ENCODE measurements at places on chromosomes 1 and 21.

DNA sequence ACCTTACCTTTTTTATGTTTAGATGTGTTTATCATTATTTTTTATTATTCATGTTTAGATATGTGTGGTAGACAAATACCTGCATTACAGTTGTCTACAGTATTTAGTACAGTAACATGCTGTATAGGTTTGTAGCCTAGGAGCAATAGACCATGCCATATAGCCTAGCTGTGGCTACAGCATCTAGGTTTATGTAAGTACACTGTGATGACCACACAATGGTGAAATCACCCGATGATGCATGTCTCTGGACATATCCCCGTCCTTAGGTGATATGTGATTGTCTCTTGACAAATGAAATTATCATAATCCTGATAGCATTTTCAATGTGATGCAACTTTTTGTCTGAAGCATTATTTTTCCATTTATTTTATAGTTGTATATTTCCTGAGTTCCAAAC is 121.2 kb downstream of the DISP1 start:
- no peak for DNase-seq

- DNase-seq, result no peak
These were observed 31.1 kb downstream of the PADI6 start for GRCh38 chr1:17403081-17403480.

GRCh38 chr1:206808615-206809014 is 36.3 kb upstream of the IL10 start:
- DNase-seq, result no peak

GRCh38 chr1:61955261-61955660 is 213.0 kb downstream of the PATJ start:
- no peak for DNase-seq

GRCh38 chr1:71522721-71523120 is 441.9 kb upstream of the ZRANB2 start:
- DNase-seq, result no peak

GRCh38 chr1:240194120-240194519 is 102.4 kb downstream of the FMN2 start:
- peak; percentile 50 for DNase-seq

DNA sequence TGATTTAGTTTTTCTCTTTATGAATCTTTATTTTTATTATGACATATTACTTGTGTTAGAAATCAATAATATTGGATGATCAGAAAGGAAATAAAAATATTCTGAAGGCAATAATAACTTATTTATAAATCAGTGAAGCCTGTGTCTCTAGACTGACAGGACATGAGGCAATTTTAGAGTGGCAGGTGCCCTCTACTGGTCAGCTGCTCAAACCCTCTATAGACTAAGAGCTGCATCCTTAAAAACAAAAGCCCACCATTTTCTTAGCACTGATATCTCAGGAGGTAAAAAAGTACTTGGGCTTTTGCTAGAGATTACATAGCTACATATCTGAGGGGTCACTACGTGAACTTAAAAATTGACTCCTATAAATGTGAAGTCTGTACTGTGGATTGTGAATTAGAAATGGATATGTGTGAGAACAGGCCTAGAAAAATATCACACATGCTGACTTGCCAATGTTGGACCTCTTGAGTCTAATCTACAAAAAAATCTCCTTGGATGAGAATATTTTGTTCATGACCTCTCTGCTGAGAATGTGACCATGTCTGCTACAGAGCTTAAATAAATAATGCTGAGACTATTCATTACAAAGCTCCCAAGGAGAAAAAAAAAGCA is 597.9 kb upstream of the ADAMTS5 start:
- DNase-seq, result no peak

GRCh38 chr1:228488125-228488817 is 1.1 kb downstream of the RNF187 start:
- DNase-seq, result no peak

DNA sequence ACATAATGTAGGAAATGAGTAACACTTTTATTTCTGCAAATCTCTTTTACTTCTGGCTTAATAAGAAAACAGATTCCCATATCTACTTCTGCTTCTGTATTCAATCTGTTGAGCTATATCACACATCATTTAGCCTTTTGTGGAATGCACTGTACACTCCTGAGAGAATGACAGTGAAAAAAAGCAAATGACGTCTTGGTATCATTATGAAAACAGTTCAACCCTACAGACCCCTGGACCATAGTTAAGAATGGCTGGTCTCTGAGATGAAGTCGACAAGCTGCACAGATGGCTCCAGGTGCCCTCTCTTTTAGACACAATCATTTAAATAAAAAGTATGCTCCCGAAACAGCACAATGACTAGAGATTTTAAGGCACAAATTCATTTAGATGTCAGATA is 247.0 kb downstream of the RERE start:
- no peak for DNase-seq

DNA sequence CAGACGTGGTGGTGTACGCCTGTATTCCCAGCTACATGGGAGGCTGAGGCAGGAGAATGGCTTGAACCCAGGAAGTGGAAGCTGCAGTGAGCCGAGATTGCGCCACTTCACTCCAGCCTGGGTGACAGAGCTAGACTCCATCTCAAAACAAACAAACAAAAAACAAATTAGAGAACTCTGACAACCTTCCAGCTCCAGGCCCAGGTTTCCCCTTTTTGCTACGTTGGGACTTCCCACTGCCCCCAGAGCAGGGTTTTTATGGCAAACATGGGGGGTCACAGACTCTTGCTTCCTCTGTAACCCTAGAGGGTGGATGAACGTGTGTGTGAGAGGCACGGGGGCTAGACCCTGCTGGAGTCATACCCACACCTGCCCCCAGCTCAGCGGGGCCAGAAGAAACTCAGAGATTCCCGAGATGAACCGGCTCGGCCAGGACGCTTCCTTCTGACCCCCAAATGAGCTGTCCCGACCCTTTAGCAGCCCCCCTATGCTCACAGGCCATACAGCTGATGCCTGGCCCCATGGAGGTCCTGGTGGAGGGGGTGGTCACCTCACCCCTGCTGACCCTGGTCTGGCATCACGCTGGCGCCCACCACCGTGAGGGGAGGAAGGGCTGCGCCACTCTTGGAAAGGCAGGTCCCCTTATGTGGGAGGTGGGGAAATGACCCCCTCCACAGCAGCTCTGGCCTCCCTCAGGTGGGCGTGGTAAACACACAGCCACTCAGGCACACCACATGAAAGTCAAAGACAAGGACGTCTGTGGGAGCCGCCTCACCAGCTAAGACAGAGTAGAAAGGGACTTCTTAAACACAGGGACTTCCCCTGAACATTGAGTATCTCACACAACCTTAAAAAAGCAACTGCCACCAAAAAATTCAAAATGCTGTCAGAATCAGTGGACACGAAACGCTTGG is 7.1 kb downstream of the GPR157 start:
- no peak for DNase-seq

- no peak for DNase-seq
These were observed 89.7 kb upstream of the RUNX1 start for GRCh38 chr21:35138665-35139381.

GRCh38 chr21:14991957-14992356 is 72.8 kb downstream of the NRIP1 start:
- DNase-seq, result no peak

DNA sequence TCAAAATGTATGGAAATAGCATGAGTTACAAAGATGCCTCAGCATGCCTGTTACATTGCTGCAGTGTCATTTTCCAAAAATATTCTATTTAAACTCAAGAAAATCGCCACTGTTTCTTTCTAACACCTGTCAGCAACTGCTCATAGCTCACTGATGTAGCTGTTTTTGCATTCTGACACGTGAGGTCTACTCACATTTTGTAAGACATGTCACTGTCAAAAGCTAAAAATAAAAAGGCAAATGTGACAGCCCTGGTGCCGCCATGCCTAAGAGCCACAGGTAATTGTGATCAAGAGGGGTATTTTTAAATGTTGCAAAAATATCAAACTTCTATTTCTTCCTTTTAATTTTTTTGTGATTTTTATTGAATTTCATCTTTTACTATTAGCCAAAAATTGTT is 556.2 kb upstream of the TMPRSS15 start:
- no peak for DNase-seq

- DNase-seq, result no peak
These were observed 153.4 kb upstream of the CAMK1G start for GRCh38 chr1:209430107-209430506.

GRCh38 chr1:10059342-10059718 is 26.6 kb downstream of the UBE4B start:
- no peak for DNase-seq

GRCh38 chr1:75174031-75174760 is 40.0 kb downstream of the LHX8 start:
- no peak for DNase-seq

- DNase-seq, result no peak
These were observed 64.6 kb upstream of the TARBP1 start for GRCh38 chr1:234543442-234544086.

DNA sequence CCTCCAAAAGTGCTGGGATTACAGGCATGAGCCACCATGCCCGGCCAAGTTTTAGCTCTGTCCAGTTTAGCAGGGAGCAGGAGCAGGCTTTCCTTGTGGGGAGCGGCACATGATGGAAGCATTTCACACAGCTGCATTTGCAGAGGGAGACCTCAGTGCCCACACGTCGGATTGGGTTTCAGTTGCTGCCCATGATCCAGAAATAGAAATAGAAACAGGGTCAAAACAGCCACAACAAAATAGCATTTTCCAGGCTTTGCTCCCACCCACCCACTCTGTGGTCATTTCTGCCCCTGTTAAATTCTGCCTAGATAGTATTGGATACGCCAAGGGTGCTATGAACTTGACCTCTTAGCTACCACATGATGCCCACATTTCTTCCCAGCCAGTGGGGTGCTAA is 128.4 kb downstream of the CNIH3 start:
- no peak for DNase-seq

DNA sequence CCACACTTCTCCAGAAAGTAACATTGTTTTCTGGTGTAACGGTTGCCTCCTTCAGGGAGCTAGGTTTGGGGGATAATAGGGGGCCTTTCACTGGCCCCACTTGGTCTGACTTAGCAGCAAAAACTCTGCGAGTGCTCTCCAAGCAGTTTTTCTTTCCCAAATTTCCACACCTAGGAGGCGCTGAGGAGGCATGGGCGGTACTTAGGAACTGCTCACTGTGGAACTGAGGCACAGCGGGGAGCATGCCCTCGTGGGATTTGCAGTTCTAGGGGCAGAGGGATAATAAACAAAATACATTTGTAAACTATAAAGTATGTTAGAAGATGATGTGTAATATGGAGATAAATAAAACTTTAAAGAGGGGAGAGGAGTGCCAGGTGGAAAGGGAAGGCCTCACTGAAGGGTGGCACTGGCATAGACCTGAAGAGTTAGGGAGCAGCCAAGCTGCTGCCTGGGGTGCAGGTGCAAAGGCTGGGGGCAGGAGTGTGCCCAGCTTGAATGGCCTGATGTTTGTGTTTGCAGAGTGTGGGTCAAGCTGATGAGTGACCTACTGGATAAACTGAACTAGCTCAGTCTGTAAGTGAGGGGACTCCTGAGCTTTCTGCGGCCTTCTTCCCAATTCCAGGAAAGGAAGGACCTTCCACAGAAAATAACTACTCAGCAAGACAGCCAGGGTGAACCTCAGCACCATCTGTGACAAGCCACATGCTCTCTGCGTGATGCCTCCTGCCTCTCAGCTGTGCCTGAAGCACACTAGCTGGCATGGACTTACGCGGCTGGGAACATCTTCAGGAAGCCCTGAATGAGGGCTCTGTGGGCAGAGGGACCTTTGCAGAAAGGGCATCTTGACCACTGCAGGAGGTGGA is 1.9 kb downstream of the EPHX1 start:
- no peak for DNase-seq

DNA sequence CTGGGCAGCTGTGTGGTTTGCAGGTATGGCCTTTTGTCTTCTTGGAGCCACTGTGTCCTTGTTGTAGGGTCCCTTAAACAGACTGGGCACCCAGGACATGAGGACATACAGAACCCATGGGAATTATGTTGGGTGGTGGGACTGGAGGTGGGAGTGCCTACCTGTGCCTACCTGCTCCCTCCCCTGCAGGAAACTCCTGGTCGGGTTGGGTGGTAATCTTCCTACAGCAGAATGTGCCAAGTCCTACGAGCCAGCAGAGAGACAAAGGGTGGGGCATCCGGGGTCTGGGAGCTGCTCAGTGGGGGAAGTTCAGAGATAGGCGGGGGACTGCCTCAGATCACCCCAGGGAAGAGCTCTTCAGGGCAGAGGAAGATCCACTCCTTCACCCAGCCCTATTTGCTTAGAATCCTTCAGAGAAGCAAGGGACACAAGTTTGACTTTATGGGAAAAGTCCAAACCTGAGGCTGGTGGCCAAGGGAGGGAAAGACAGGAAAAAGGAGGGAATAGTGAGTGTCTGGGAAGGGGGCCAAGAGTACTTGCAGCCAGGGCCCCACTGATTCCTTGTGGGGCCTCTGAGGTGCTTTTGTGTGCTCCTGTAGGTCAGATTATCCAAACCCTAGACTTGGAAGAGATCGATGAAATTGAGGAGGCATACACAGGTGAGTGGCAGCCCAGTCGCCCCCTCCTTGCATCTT is 58.3 kb downstream of the KIF21B start:
- no peak for DNase-seq

DNA sequence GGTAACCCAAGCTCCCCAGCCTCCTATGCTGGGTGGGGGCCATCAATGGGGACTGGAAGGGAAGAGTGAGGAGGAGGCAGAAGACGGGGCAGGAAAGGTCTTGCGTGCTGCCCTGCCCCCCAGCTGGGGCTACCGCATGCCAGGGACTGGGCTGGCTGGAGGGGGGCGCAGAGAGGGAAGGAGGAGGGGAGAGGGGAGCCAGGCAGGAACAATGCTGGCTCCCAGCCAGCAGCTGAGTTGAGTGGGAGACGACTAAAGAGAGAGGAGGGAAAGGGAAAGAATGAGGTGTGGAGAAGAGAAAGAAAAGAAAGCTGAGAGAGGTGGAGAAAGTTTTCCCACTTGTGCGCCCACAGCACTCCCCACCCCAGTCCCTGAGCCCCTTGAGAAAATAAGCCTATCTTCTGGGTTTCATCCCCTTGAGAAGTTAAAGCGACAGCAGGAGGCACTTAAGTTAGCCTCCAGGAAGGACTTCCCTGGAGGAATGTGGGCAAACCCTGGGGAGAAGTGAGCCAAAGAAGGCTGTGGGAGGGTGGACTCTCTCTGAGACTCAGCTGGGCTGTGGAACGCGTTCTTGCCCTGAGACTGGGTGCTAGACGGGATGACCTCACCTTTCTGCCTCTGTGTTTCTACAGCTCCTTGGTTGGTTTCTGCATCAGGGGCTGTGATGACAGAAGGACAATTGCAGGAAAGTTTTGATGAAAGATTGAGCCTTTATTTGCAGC is 12.9 kb upstream of the NES start:
- DNase-seq, result no peak

DNA sequence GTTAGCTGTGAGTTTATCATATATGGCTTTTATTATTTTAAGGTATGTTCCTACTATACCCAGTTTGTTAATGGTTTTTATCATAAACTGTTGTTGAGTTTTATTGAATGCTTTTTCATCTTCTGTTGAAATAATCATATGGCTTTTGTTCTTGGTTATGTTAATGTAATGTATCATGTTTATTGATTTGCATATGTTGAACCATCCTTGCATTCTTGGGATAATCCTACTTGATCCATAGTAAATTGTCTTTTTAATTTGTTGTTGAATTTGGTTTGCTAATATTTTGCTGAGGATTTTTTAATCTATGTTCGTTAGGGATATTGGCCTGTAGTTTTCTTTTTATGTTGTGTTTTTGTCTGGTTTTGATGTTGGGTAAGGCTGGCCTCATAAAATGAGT is 185.6 kb downstream of the PAPPA2 start:
- DNase-seq, result no peak

GRCh38 chr1:201758499-201759050 is 70.4 kb upstream of the IPO9 start:
- DNase-seq, result no peak

- DNase-seq, result no peak
These were observed 16.3 kb upstream of the NPPB start for GRCh38 chr1:11875094-11875493.

All from fibroblast of skin of left biceps (primary cell).